Left ventricle myocardium superior (tissue), 1 donor: ENCODE measurements at places on chromosomes 1 and 21. TPM values are rescaled to one million over a fixed set of nuclear protein-coding genes. Genes with fewer than 3 reads are reported as not detected.

Gene SMIM1
- 15.3 TPM for total RNA-seq

GRCh38 chr1:222195857-222196256 lies 352.0 kb downstream of the HHIPL2 start:
- no peak for DNase-seq

GRCh38 chr1:162080472-162081015 lies 11.1 kb downstream of the NOS1AP start:
- DNase-seq: no peak

GRCh38 chr1:31718327-31718897 lies 14.6 kb upstream of the COL16A1 start:
- DNase-seq: no peak

- no peak for DNase-seq
These were observed 35.4 kb downstream of the ACTL8 start for GRCh38 chr1:17790383-17791054.

DNA sequence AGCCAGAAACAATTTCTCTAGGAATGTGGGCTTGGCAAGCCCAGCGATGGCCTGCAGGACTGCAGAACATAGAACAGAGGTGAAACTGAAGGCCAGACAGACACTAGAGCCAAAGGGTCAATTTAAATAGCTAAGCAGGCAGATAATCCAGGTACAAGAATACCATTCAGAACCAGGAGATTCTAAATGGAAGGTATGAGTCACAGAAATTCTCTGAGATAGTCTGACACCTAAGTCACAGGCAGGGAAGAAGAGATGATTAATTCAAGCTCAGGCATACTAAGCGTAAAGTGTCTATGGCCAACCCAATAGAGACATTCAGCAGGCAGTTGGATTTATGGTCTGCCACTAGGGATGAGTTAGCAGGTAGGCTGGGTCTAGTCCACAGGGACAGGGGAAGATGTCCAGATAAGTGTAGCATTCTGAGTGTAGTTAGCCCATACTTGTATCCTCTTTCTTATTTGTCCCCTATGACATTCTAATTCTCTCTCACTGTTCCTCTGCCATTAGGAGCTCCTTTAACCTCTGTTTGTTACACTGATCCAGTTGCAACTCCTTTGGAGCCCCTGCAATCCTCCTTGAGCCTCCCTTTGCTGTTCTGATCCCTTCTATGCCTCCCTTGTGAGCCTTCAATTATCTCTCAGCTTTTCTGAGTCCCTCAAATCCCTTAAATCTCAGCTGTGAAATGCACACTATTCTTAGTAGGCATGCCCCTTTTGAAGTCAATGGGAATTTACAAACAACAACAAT lies 383.8 kb downstream of the LMO4 start:
- no peak for DNase-seq

- no peak for DNase-seq
These were observed 434.9 kb upstream of the DAB1 start for GRCh38 chr1:57858740-57859139.

GRCh38 chr1:74324684-74325448 lies 89.7 kb downstream of the TNNI3K start:
- no peak for DNase-seq

DNA sequence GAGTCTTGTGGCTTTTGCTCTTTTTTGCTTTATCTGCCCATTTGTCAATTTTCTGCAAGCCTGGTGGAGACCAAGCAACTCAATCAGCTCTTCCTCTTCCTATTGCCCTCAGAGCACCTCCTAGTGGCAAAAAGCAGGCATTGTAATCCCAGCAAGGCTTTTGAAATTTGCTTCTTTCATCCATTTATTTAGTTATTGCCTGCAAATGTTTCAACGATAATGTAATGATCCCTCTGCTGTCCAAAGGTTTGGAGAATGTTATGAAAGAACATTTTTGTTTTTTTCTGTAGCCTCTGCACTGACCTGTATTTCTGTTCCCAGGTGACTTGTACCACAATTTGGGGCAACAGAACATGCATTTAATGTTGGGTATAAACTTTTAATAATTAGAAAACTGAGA lies 127.8 kb downstream of the GABPA start:
- DNase-seq: no peak

- DNase-seq: no peak
These were observed 64.8 kb downstream of the DISP3 start for GRCh38 chr1:11543796-11544195.

- DNase-seq: no peak
These were observed 753.1 kb downstream of the NCAM2 start for GRCh38 chr21:21751286-21751685.
